ENCODE measurements at places on chromosomes 4 and X. TPM values are rescaled to one million over a fixed set of nuclear protein-coding genes. Genes with fewer than 3 reads are reported as not detected.

Gene AMER1
- 4.3 TPM for total RNA-seq

DNA sequence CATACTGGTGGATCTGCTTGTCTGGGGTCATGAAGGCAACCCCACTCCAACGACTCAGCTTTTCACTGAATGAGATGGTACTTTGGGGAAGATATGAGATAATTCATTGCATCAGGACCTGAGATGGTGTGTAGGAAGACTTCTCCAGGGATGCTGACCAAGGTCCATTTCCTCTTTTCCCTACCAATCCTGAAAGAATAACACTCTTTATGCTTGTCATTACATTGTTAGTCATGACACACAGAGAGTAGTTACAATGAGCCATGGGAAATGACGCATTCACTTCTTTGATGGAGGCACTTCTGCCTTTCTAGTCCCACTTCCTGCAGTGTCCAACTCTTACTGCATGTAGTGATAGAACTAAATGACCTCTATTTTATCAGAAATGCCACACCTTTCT, 58.6 kb downstream of the AREG start:
- no peak for DNase-seq

DNA sequence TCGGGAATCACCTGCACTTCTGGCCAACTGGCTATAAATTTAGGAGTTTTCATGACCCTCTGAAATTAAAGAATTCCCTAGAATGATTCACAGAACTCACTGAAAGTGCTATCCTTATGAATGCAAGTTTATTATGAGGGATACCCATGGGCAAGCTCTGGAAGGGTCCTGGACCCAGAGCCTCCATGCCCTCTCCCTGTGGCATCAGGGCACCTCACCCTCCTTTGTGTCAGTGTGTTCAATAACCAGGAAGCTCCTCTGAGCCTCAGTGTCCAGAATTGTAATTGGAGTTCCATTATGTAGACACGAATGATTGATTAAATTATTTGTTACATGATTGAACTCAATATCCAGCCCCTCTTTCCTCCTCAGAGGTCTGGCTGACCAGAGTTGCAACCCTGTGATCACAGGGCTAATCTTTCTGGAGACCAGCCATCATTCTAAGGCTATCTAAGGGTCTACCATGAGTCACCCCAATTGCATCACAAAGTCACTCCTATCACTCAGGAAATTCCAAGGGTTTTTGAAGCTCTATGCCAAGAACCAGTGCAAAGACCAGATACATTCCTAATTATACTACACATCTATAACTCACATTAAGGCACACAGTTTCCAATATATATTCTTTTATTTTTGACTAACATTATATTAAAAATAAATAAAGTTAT, 8.9 kb downstream of the ANXA3 start:
- DNase-seq: no peak

- DNase-seq: no peak
Observed at GRCh38 chrX:19639056-19639455, 123.7 kb upstream of the MAP3K15 start.

Gene TMEM255A
- not detected for total RNA-seq

DNA sequence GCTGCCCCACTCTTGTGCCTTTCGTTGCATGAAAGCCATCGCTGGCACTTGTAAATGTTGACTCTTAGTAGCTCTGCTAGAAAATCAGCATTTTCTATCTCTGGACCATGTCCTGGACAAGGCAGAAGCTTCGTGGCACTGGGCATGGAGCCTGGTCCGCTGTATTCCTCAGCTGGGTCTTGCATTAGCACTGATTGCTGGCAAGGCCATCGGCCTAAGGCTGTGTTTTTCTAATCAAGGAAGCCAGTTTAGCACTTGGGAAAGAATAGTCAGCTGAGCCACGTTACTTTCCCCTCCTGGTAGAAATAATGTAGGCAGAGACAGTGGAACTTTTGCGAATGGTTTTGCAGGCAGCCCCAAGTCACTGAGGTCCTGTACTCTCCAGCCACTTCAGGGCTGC, 180.2 kb upstream of the EOLA2 start:
- DNase-seq: no peak

DNA sequence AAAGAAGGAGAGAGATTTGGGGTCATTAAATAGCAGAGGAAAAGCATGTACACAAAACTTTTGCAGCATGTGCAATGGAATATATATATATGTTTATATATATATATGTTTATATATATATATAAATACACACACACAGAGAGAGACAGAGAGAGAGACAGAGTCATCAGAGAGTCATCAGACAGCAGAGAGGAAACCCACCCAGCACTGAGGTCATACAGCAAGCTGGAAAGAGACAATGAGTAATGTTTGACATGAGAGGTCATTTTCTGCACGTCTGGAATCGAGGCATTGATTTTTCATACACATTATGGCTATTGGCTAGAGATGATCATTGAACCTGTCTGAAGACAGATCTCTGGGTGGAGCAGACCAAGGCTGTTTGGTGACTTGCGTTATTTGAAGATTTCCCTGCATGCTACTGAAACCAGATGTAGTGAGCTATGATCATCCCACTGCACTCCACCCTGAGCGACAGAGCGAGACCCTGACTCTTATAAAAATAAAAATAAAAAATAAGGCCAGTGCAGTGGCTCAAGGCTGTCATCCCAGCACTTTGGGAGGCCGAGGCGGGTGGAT, 48.8 kb upstream of the SHOX start:
- DNase-seq: no peak

Data from activated naive CD8-positive, alpha-beta T cell treated with anti-CD3 and anti-CD28 coated beads for 36 hours (primary cell).